T1000 (cell line): ENCODE measurements at places on chromosomes 7 and 10.

- DNase-seq, result no peak
Observed at GRCh38 chr7:109696723-109697122, 1127.0 kb downstream of the DNAJB9 start.

DNA sequence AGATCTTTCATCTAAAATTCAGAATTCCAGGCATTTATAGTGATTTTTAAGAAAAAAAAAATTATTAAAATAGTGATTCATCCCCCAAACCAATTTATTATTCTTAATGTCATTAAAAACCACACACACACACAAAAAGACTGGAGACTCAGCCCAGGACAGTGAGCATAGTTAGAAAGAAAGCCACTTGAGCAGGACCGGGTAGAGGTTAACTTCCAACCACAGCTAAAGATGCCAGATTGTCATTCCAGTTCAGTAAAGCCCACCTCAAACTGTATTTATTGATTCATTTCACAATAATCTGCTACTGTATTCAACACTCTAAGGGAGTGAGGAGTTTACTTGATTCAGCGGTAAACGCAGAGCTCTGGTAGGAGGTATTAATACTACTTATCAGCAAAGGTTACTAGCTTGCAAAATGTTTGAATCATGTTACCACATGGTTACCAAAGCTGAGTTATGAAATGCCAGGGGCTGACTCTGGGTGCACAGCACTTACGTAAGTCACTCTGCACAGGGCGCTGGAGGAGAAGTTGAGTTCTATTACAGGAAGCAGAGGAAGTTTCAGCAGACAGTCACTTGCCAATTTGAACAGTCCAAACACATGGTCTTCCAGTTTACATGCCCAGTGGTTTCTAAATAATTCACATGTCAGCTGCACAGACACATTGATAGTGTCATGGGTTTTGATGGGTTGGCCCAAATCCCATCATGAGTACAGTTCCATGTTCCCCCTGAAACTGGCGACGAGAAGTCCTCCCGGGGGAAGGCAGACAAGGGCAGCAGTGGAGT lies 64.6 kb downstream of the KLF6 start:
- no peak for DNase-seq

GRCh38 chr10:663466-663751 lies 26.1 kb downstream of the DIP2C start:
- no peak for DNase-seq

GRCh38 chr7:89503281-89503680 lies 651.0 kb upstream of the STEAP1 start:
- no peak for DNase-seq

DNA sequence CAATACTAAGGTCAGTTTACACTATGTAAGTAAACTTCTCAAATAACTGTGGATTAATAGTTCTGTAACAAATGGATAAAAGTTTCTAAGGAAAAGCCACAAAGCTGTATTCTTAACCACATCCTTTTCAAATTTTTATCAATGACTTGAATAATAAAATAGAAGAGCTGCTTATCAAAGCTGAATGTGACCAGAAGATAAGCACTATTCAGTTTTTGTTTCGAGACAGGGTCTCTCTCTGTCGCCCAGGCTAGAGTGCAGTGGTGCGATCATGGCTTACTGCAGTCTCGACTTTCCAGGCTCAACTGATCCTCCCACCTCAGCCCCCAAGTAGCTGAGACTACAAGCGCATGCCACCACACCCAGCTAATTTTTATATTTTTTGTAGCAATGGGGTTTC lies 17.0 kb downstream of the UPF2 start:
- no peak for DNase-seq

GRCh38 chr7:79290841-79291497 lies 162.5 kb downstream of the MAGI2 start:
- no peak for DNase-seq

DNA sequence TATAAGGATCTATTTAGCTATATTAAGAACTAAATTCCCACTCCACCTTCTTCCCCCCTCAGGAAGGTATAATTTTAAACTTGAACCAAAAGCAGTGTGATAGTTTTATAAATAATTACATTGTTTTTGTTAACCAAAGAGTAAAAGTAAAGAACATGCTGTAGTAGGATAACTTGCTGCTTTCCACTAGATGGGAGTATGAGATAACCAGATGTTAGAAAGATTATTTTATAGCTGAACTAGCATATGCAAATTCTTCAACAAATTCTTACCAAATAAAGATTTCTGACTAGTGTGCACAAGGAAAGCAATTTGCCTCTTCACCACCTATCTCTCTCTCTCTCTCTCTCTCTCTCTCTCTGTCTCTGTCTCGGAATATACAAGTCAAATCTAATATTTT lies 31.8 kb downstream of the TES start:
- no peak for DNase-seq

GRCh38 chr10:35600193-35600592 lies 4.9 kb upstream of the GJD4 start:
- DNase-seq, result no peak

GRCh38 chr10:81600185-81600584 lies 274.8 kb upstream of the NRG3 start:
- DNase-seq, result no peak

- DNase-seq, result no peak
Observed at GRCh38 chr7:96287559-96287958, 34.3 kb downstream of the SLC25A13 start.

GRCh38 chr7:144386741-144387140 lies 16.8 kb downstream of the NOBOX start:
- no peak for DNase-seq

- DNase-seq, result no peak
Observed at GRCh38 chr10:109663122-109663521, 260.2 kb downstream of the XPNPEP1 start.

GRCh38 chr7:111025006-111025405 lies 65.9 kb upstream of the LRRN3 start:
- no peak for DNase-seq

- DNase-seq, result no peak
Observed at GRCh38 chr7:106466867-106467266, 182.1 kb upstream of the NAMPT start.

- DNase-seq, result no peak
Observed at GRCh38 chr7:28785041-28785995, 172.8 kb downstream of the TRIL start.

DNA sequence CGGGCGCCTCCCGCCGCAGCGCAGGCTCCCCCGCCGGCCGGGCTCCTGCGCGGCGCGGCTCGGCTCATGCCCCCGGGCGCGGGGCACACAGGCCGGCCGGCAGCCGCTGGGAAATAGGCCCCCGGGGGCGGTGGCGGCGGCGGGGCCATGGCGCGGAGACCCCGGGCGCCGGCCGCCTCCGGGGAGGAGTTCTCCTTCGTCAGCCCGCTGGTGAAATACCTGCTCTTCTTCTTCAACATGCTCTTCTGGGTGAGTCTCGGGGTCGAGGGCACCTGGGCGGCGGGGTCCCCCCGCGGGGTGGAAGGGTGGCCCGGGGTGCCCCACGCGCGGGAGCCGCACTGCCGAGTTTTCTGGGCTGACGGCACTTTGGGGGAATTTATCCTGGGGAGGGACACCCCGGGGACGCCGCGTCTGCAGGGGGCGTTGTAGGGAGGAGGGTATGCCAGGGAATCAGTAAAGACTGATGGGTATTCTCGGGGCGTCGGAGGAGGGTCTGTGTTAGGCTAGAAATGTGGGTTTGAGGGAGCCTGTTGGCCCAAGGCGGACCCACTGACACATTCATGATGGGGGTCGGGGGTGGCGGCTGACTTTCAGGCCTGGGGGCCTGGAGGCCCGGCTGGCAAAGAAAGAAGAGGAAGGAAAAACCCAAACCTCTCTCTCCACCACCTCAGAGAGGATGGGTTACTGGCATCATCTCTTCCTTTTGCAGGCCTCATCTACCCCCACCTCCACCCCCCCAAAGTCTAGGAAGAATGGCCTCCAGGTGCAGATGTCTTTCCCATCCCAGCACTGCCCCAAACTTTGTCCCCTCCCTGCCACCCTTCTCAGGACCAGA lies 544 bp downstream of the TSPAN33 start:
- DNase-seq, result no peak

DNA sequence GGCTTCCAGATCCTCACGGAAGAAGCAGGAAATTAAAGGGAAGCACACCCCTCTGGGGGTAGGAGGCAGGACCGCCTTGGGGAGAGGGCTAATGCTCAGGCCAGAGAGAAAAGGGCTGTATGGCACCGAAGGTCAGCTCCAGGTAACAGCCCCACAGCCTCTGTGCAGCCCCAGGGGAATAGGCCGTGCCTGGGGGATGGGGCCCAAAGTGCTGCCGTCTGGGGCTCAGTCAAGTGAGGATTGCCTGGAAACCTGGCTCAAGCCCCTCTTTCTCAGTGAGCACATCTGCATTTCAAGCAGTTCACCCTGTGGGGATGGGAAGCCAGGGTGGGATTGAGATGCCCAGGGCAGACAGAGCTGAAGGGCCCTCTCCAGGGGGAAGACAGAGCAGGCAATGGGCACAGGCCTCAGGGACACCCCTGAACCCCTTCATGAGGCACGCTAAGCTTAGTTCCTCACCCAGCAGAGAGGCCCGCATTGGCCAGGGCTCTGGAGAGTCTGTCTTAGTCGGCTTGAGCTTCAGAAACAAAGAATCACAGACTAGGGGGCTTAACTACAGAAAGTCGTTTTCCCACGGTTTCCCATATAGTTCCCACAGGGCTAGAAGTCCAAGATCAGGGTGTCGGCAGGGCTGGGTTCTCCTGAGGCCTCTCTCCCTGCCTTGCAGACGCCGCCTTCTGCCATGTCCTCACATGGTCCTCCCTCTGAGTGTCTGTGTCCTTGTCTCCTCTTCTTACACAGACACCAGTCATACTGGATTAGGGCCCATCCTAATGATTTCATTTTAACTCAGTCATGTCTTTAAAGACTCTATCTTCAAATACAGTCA lies 118.2 kb downstream of the PTPN20 start:
- DNase-seq, result no peak

GRCh38 chr10:102313221-102313896 lies 68.0 kb downstream of the GBF1 start:
- no peak for DNase-seq

GRCh38 chr7:44914992-44915607 lies 29.8 kb upstream of the PURB start:
- no peak for DNase-seq

GRCh38 chr10:111207500-111207899 lies 130.7 kb downstream of the ADRA2A start:
- no peak for DNase-seq

- DNase-seq, result no peak
Observed at GRCh38 chr10:114974625-114975024, 36.6 kb downstream of the TRUB1 start.

- DNase-seq, result no peak
Observed at GRCh38 chr7:44434201-44434600, 56.3 kb downstream of the NUDCD3 start.

GRCh38 chr10:65350611-65351010 lies 1575.2 kb upstream of the LRRTM3 start:
- DNase-seq, result no peak

- peak; percentile 15 for DNase-seq
Observed at GRCh38 chr7:113710310-113711096, 208.3 kb downstream of the PPP1R3A start.

DNA sequence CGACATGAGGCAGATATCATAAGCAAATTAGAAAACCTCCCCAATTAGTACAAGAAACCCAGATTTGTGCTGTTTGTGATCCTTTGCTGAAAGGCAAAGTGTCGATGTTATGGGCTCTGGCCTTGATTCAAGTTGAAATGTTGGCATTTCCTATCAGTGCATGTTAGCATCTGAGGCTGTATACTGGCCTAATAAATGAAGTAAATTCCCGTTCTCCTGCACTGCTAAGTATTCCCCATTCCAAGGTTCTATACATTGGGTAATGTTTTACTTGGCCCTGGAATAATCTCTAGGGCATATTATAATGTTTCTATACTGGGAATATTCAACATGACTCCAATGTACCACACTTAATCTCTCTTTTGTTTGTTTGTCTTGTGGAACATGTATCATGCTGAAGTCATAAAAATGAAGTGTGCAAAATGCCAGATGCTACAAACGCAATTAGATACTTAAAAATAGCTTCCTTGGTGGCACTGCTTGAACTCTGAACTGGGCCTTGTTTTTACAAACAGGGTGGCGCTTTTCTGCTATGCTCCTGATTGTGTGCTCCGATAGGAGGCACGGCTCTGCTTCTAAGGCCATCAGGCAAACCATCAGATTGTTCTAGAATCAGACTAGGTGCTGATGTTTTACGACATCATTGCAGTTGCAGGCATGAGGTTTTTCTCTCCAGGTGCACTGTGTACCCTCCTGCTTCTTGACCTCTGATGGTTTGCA lies 156.7 kb upstream of the TCF7L2 start:
- DNase-seq, result no peak

- no peak for DNase-seq
Observed at GRCh38 chr7:119320316-119320715, 952.7 kb upstream of the KCND2 start.

DNA sequence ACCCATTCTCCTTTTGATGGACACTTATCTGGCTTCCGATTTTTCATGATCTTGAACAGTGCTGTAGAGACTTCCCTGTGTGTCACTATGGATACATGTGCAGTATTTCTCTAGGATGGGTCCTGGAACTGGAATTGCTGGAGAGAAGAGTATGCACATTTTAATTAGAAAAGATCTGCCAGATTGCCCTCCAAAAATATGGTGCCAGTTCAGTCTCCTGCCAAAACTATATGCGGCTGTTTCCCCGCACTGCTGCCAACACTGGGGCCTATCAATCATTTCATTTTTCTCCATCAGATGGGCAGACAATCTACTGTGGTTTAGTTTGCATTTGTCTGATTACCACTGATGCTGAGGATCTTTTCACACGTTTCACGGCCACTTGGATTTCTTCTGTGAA lies 105.0 kb downstream of the SH2D4B start:
- no peak for DNase-seq

DNA sequence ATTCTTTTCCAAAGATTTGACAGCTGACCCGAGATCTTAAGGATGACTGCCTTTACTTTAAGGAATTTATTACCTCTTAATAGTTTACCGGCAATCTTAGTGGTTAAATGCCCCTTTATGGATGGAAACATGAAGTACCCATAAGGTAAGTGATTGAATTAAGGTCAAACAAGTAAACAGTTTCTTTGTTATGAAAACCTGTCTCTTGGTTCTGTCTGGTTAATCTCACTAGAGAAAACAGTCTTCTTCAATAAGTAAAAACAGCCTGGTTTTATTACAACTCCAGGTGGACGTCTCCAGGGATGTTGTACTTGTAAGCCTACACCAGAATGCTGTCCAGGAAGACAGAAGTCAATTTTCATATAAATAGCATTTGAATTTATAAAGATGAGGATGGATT lies 161.8 kb upstream of the MTPN start:
- DNase-seq, result no peak

DNA sequence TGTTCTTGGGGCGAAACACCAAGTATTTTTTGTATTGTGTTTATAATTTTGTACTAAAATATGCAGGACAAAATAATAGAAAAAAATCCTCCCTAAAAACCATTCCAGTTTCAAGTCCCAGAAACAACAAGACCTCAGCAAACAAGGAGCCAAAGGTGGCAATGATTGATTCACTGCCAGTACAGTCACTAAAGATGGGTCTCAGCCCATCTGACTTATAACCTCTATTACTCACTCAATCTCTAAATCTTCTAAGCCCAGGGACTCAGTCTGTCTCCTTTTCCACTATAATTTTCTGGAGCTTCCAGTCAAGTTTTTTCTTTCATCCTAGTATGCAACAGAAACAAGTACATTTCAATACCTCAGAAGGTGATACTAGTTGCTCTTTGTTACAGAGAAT lies 33.3 kb downstream of the SNX13 start:
- no peak for DNase-seq
